GM23248 (cell line): ENCODE measurements at places on chromosomes 3 and 15. TPM values are rescaled to one million over a fixed set of nuclear protein-coding genes. Genes with fewer than 3 reads are reported as not detected.

DNA sequence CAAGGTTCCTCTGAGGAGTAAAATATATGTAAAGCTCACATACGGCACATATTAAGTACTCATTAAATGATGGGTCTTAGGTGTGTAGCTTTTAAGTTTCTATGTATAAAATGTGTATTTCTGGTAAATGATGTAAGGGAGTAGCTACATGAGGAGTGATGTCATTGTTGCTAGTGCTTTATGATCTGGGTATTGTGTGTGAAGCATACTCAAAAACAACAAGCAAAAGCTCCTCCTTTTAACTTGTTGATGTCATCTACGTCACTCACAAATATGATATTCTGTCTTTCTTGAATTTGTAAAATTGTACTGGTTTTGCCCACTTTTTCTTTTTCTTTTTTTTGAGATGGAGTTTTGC lies 1.4 kb upstream of the HERC1 start:
- no peaks in the 10 kb centered on the region for H3K36me3 ChIP-seq
- no peaks in the 10 kb centered on the region for H3K27me3 ChIP-seq
- H3K4me3 ChIP-seq, result no peak overlapping the region
- DNase-seq, result no peak

GRCh38 chr3:175869404-175869803 lies 1010.3 kb downstream of the NAALADL2 start:
- no peaks in the 10 kb centered on the region for H3K36me3 ChIP-seq
- no peak overlapping the region for H3K4me3 ChIP-seq
- H3K27ac ChIP-seq, result no peak overlapping the region
- DNase-seq, result no peak

DNA sequence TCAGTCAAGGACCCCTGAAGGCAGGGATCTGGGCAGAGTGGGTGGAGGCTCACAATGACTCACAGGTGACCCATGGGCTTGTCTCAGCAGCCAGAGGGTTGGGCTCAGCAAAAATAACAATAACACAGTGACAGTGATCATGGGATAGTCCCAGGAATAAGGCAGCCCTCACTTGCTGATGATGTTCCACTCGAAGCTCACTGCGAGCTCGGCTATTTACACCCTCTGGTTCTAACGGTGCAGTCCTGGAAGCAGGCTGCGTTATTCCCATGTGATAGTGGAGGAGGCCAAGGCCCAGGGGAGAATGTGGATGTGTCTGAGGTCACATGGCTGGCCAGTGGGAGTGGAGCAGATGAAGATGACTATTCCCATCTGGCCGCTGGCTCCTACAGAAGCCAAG lies 16.2 kb downstream of the CCDC33 start:
- peaks cover 22% of the 10 kb centered on the region for H3K4me1 ChIP-seq
- H3K4me3 ChIP-seq, result no peak overlapping the region
- DNase-seq, result peak; percentile 85

GRCh38 chr3:134074001-134074789 lies 44.5 kb upstream of the SLCO2A1 start:
- no peak overlapping the region for H3K4me3 ChIP-seq
- H3K27me3 ChIP-seq, result no peaks in the 10 kb centered on the region
- H3K4me1 ChIP-seq, result peaks cover 28% of the 10 kb centered on the region
- no peak for DNase-seq
- no peaks in the 10 kb centered on the region for H3K36me3 ChIP-seq

- no peak for DNase-seq
- no peaks in the 10 kb centered on the region for H3K36me3 ChIP-seq
- no peak overlapping the region for H3K27ac ChIP-seq
- H3K4me3 ChIP-seq, result no peak overlapping the region
- peaks cover 11% of the 10 kb centered on the region for H3K27me3 ChIP-seq
- no peaks in the 10 kb centered on the region for H3K4me1 ChIP-seq
Observed at GRCh38 chr15:77807115-77807514, 174.4 kb upstream of the LINGO1 start.

DNA sequence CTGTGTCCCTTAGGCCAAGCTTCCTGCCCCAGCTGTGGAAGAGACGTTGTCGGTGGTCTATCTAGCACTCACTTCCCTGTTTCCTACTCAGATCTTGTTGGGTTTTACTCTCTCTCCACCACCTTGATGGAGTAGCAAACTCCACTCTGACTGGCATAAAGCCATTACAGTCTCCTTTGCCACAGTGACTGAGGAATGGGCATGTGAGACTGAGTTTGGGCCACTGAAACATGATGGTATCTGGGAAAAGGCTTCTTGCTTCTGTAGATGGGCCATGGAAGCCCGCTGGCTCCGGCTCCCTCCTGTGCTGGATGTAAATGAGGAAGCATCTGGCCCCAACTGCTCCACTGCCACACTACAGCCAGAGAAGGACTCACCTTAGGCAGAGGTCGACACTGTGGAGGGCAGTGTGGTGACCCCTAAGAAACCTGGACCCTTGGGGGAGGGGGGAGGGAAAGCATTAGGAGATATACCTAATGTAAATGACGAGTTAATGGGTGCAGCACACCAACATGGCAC lies 9.4 kb upstream of the CAMK1 start:
- DNase-seq, result no peak
- H3K27me3 ChIP-seq, result no peaks in the 10 kb centered on the region
- peak overlapping the region; percentile 93 for H3K27ac ChIP-seq

DNA sequence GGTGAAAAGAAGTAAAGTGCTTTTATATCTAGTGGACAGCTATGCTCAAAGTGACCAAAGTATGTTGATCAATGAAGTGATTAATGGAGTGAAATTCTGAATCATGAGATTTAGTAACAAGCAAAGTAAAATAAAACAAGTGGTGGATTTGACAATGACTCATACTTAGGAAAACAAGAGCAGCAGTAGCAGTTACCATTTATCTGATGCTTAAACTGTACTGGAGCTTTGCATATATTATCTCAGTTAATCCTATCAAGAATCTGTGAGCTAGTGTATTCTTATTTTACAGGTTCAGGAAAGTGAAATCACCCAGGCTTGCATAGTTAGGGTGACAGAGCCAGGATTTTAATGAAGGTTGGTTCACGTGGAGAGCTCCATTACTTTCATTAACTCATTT lies 50.6 kb upstream of the SPATA16 start:
- no peaks in the 10 kb centered on the region for H3K4me1 ChIP-seq
- H3K27ac ChIP-seq, result no peak overlapping the region
- H3K4me3 ChIP-seq, result no peak overlapping the region
- no peaks in the 10 kb centered on the region for H3K36me3 ChIP-seq
- DNase-seq, result peak; percentile 14
- no peaks in the 10 kb centered on the region for H3K27me3 ChIP-seq

GRCh38 chr3:160196511-160197104 lies 28.6 kb upstream of the C3orf80 start:
- no peak overlapping the region for H3K4me3 ChIP-seq
- H3K27ac ChIP-seq, result no peak overlapping the region
- no peaks in the 10 kb centered on the region for H3K4me1 ChIP-seq
- peak; percentile 65 for DNase-seq
- no peaks in the 10 kb centered on the region for H3K27me3 ChIP-seq
- no peaks in the 10 kb centered on the region for H3K36me3 ChIP-seq

DNA sequence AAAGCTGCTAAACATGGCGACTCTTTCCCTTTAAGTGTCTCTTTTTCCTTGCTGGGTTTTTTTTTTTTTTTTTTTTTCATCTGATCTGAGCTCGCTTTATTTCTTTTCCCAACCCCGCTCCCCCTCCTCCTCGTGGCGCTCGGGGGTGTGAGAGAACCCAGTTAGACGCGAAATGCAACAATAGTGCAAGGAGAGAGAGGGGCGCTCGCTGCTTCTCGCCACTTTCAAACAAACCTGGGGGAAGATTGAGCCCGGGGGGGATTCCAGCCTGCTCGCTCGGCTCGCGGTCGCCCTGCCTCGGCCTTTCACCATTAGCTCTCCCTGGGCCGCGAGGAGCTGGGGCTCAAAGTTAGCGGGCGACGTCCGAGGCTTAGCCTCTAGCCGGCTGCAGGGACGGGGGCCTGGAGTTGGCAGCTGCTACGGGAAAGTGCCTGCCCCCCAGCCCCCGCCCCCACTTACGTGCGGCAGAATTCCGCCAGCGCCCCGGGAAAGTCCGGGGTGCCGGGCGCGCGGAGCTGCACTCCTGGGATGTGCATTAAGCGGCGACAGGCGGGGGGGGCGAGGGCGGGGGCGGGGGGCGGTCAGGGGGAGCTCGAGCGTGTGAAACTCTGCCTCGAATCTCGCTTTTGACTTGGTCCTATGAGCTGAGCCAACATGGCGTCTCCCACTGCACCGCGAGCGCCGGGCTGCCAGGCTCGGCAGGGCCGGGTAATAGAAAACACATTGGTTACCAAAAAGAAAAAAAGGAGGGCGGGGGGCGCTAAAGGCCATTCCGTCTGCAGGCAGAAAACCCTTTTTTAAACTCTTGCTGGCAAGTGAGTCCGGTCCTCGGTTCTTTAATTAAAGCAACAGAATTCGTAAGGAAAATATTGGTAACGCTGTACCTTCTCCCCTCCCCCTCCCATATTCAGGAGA lies 10.4 kb downstream of the NR2F2 start:
- H3K27me3 ChIP-seq, result no peaks in the 10 kb centered on the region
- peaks cover 34% of the 10 kb centered on the region for H3K36me3 ChIP-seq
- DNase-seq, result peak; percentile 81
- peak overlapping the region; percentile 77 for H3K27ac ChIP-seq
- peaks cover 49% of the 10 kb centered on the region for H3K4me1 ChIP-seq
- H3K4me3 ChIP-seq, result peak overlapping the region; percentile 99

DNA sequence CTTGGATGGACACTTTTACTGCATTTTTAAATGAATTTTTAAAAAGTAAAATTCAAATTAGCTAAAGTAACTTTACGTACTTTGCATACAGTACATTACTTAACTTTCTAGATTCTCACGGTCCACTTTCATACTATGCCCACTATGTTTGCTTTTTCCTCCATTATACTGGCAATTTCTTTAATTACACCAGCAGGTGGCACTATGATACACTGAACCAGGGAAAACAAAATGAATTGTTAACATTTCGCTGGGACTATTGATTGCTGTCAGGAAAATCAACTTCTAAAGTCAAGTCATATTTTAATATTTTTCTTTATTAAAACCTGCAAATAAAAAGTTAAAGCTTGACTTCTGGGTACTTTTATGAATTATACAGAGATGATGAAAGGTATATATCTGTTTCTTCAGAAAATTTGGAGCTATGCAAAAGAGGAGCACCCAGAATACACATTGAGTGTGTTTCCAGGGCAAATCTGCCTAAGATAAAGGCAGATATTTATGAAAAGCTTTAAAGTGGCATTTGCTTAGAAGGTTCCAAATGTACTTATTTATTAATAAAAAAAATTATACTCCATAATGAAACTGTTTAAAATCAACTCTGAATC lies 21.8 kb upstream of the POU1F1 start:
- H3K36me3 ChIP-seq, result no peaks in the 10 kb centered on the region
- no peak overlapping the region for H3K27ac ChIP-seq
- H3K27me3 ChIP-seq, result no peaks in the 10 kb centered on the region
- peak; percentile 59 for DNase-seq
- H3K4me3 ChIP-seq, result no peak overlapping the region

DNA sequence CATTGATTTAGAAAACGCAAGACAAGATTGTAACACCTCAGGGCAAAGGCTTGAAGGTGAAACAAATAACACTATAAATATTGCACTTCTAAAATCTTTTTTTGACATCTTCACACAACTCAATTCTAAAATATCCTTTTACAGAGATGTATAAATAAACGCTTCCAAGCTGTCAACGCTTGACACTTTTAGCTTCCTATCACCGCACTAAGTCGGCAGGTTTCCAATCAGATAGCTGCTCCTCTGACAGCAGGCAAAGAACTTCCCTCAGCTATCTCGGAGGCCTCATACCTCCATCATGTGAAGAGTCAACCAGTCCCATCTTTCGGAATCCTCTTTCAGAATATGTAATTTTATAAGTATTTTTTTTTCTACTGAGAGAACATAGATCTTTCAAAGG lies 71.0 kb downstream of the PCOLCE2 start:
- no peaks in the 10 kb centered on the region for H3K4me1 ChIP-seq
- H3K27me3 ChIP-seq, result no peaks in the 10 kb centered on the region
- H3K27ac ChIP-seq, result no peak overlapping the region
- no peak for DNase-seq

- no peaks in the 10 kb centered on the region for H3K4me1 ChIP-seq
- no peak overlapping the region for H3K4me3 ChIP-seq
- peak; percentile 37 for DNase-seq
- no peaks in the 10 kb centered on the region for H3K36me3 ChIP-seq
- no peak overlapping the region for H3K27ac ChIP-seq
Observed at GRCh38 chr3:58609990-58610389, 32.8 kb upstream of the FAM107A start.

DNA sequence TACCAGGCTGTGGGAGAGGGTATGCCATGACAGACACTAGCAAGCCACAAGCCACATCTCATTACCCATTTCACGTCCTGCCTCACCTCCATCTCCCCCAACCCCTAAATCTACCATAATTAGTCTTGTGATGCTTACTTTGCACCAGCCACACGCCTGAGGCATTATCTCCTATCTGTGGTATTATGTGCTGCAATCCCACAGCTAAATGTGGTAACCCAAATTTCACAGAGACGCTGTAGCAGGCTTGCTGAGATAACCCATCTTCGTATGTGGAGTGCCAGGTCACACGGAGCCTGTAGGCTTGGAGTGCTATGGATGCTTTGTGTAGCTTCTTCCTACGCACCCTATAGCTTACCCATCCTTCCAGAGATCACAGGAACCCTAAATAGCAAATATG lies 256.7 kb upstream of the KCNH8 start:
- no peaks in the 10 kb centered on the region for H3K36me3 ChIP-seq
- H3K27me3 ChIP-seq, result no peaks in the 10 kb centered on the region
- H3K4me3 ChIP-seq, result no peak overlapping the region

DNA sequence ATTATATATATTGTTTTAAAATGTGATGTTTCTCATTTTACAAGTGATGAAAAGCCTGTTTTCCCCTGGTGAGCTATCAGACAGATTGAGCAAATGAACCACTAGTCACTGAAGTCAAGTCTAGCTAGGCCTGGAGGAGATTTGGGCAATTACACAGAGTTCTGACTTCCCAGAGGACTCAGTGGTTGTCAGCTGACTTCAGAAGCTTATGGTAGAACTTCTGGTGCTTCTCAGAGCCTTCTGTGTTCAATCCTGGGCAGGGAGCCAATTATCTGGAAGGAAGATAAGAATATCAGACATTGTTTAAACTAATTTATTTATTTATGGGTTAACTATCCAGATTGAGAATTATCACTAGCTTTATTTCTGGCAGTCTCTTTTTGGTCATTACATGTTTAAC lies 37.7 kb upstream of the NAALADL2 start:
- no peak overlapping the region for H3K27ac ChIP-seq
- H3K36me3 ChIP-seq, result no peaks in the 10 kb centered on the region
- H3K27me3 ChIP-seq, result no peaks in the 10 kb centered on the region
- peaks cover 3% of the 10 kb centered on the region; the same call in 1 of the 2 replicates for H3K4me1 ChIP-seq
- no peak overlapping the region for H3K4me3 ChIP-seq

Gene WDR93
- not detected in 2 replicates for total RNA-seq

Gene TF
- total RNA-seq, result under 0.01 TPM in 1 of 2 replicates, not detected in the other

Gene NR2E3
- total RNA-seq, result not detected in 2 replicates

Gene GPR171
- not detected in 2 replicates for total RNA-seq

Gene CCDC9B
- total RNA-seq, result 16.9 and 19.6 TPM in 2 replicates

Gene CSK
- 18.0 and 21.0 TPM in 2 replicates for total RNA-seq
